ENCODE measurements at places on chromosomes 11 and 22. TPM values are rescaled to one million over a fixed set of nuclear protein-coding genes. Genes with fewer than 3 reads are reported as not detected.

RCOR2 gene
- 92.0 TPM for total RNA-seq

GGT5 gene
- total RNA-seq: 0.09 TPM

GRCh38 chr11:70212227-70212811, 9.2 kb downstream of the FADD start:
- peak; percentile 49 for DNase-seq

GRCh38 chr11:73380897-73381410, 4.8 kb downstream of the RELT start:
- DNase-seq: no peak

GRCh38 chr11:44445500-44446365, 119.7 kb upstream of the CD82 start:
- DNase-seq: peak; percentile 39

DNA sequence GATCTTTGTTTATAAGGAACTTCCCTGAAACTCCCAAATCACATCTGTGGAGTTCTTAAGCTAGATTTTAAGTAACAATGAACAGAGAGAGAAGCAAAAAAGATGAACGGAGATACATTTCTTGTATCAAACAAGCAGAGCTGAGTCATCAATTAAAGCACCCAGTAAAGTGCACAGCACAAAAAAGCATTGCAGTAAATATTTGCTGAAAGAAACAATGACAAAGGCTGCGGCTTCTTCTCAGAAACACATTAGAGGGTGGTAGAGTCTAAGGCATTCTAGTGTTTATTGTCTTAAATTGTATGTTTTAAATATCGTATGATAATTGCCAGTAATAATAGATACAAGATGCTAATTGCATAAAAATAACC, 941.6 kb upstream of the CHORDC1 start:
- no peak for DNase-seq

DNA sequence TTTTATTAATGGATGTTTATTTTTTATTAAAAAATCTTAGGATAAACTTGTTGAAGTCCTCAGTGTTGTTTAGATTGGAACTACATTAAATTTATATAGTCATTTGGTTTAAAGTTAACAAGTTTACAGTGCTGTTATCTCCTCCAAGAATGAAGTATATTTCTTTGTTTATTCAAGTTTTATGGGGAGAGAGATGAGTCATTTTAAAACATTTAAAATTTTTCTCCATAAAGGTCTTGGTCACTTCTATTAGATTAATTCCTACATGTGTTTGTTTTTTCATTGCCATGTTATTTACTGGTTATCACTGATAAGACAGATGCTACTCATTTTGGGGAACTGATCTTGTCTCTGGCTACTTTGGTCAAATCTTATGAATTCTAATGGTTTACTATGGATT, 429.6 kb downstream of the METTL15 start:
- DNase-seq: no peak

TBX1 gene
- total RNA-seq: 12.8 TPM

- DNase-seq: no peak
Observed at GRCh38 chr11:76736773-76737495, 46.2 kb upstream of the TSKU start.

- no peak for DNase-seq
Observed at GRCh38 chr11:75398906-75399305, 412 bp upstream of the RPS3 start.

APLNR gene
- total RNA-seq: 0.53 TPM

- no peak for DNase-seq
Observed at GRCh38 chr11:2927121-2927800, 2.0 kb downstream of the PHLDA2 start.

DNA sequence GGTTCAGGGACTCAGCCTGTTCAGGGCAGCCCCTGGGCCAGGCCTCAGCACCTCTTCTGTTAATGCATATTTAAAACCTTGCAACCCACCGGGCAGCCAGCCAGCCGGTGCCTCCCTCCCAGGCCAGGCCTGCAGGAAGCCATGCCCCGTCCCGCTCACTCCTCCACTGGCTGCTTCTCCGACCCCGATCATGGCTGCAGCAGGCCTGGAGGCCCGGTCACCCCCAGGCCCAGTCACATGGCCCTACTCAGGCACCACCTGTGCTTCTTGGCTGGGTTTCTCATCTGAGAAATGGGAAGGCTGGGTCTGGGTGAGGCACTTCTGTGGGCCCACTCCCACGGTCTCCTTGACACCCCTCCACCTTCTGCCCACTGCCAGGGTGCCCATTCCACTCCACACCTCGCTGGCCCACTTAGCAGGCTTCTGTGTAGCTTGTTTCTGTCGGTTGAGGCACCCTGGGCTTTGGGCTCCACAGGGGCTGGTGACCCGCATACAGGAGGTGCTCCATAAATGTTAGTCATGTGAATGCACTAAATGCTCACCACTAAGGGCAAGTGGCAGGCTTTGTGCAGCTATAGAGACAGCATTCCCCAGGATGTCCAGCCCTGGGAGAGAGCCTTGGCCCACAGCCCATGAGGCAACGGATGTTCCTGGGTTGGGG, 11.4 kb downstream of the RTN4R start:
- DNase-seq: no peak

SHANK2 gene
- total RNA-seq: 64.8 TPM

GRCh38 chr11:26830757-26831156, 108.9 kb upstream of the SLC5A12 start:
- DNase-seq: no peak

Data from WTC11 (cell line).